ENCODE measurements at places on chromosomes 1 and 21.

- DNase-seq = no peak
Measured at GRCh38 chr21:21547368-21547953, 549.3 kb downstream of the NCAM2 start.

GRCh38 chr1:22876359-22877111, 96.1 kb downstream of the LACTBL1 start:
- no peak for DNase-seq

- no peak for DNase-seq
Measured at GRCh38 chr1:152182431-152182830, 23.4 kb upstream of the RPTN start.

DNA sequence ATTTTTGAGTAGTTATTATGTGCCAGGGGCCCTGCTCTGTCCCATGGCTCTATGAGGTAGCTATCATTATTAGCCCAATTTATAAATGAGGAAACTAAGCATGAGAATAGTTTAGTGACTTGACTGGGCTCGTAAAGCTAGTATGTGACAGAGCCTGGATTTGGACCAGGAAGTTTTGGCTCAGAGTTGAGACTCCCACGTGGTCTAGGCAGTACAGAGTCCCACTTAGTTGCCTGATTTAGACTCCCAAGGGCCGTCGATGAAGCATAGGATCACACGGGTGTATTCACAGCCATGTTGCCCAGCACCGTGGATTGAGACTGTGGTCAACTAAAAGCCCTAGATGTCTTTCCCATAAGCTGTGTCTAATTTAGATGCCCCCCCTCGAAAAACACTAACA, 81.7 kb downstream of the DDX20 start:
- no peak for DNase-seq

GRCh38 chr1:152049291-152050083, 12.7 kb upstream of the S100A11 start:
- no peak for DNase-seq

GRCh38 chr1:223620297-223620897, 45.1 kb downstream of the CAPN8 start:
- DNase-seq = no peak

GRCh38 chr1:4468386-4468785, 186.0 kb upstream of the AJAP1 start:
- no peak for DNase-seq

- no peak for DNase-seq
Measured at GRCh38 chr1:165897326-165898303, 70.2 kb downstream of the UCK2 start.

DNA sequence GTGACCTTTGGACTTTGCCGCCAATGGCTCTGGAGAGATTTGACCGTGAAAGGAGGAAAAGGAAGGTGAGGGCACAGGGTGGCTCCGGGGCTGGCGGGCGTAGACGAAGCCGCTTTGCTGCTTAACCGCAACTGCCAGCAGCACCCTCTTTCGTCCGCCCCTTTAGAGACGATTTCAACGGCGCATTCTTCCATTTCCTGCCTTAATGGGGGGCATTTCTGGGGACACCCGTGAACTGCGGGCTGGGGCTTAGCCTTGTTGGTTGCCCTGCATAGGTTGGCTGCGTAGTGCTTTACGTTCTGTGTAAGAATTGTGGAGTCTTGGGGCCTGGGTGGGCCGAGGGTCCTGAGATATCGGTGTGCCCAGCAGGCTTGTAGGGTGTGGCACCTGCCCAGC, 6.7 kb upstream of the NPHP4 start:
- DNase-seq = no peak

- no peak for DNase-seq
Measured at GRCh38 chr1:157004327-157004726, 41.2 kb downstream of the ARHGEF11 start.

DNA sequence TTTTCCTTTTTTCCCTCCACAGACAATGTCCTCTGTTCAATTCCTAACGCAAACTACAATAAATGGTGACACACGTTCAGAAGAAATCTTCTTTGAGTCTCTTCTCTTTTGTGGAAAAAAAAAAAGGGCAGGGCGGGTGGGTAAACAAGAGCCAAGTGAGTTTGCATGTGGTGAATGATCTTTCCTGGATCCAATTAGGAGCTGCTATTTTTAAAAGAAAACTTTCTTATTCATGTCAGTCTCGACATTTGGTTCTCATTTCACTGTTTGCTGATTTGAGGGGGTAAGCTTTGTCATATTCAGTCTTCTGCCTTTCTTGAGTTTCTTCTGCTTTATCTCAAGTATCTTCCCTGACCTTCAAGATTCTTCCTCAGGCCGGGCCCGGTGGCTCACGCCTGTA, 29.2 kb upstream of the KIF1B start:
- DNase-seq = no peak

GRCh38 chr1:76601465-76601864, 265.8 kb upstream of the ST6GALNAC5 start:
- no peak for DNase-seq

GRCh38 chr1:218297867-218298266, 12.8 kb downstream of the RRP15 start:
- DNase-seq = no peak

- DNase-seq = no peak
Measured at GRCh38 chr1:153113416-153113815, at the start of gene SPRR2F. TSS of gene SPRR2F (minus strand) at chr1:153113516. CDS start at chr1:153112733, 783 bp downstream.

DNA sequence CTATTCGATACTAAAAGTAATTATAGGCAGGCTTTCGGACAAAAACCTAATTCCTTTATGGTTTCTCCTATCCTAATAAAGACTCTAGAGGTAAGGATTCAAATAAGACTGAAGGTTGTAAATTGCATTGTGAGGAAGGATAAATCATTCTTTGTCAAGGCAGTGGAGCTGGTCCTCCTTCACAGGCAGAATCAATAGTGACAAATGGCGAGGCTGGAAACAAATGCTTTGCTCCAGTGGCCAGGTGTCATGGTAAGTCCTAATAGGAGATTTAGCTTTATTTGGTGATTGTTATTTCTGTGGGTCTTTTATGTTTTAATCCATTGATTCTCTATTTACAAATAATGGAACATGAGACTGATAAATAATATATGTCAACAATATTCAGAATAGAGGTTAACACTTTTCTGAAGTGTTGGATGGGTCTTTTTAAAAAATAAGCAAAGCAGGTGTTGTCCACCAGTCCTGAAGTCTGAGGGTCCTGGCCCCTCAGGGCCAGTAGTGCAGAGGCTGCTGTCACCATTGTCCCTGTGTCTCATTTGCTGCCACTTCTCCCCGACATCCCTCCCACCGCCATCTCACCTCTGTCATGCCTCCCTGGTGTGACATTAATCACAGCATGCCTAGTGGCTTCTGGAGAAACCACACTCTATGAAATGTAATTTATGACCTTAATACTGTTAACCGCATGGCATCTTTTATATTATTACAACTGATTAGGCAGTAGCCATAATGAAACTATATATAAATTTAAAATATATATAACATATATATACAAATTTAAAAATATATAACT, 120.9 kb upstream of the MAGI3 start:
- DNase-seq = no peak

DNA sequence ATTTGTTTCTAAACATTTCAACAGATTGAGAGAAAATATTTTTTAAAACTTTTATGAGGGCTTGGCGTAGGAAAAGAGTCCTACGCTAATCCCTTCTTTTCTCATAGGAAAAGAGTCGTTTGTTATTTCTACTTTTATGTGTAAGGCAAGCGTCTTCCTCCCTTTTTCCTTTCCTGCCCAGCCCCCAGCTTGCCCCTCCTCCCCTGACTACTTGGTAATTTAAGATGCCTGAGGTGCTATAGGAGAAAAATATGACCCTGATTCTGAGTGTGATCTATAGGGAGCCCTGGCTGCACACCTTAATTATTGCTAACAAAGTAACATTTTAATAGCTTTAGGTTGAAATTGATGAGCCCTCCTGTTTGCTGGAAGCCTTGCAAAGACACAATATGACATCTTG, 373.6 kb downstream of the PBX1 start:
- DNase-seq = no peak

DNA sequence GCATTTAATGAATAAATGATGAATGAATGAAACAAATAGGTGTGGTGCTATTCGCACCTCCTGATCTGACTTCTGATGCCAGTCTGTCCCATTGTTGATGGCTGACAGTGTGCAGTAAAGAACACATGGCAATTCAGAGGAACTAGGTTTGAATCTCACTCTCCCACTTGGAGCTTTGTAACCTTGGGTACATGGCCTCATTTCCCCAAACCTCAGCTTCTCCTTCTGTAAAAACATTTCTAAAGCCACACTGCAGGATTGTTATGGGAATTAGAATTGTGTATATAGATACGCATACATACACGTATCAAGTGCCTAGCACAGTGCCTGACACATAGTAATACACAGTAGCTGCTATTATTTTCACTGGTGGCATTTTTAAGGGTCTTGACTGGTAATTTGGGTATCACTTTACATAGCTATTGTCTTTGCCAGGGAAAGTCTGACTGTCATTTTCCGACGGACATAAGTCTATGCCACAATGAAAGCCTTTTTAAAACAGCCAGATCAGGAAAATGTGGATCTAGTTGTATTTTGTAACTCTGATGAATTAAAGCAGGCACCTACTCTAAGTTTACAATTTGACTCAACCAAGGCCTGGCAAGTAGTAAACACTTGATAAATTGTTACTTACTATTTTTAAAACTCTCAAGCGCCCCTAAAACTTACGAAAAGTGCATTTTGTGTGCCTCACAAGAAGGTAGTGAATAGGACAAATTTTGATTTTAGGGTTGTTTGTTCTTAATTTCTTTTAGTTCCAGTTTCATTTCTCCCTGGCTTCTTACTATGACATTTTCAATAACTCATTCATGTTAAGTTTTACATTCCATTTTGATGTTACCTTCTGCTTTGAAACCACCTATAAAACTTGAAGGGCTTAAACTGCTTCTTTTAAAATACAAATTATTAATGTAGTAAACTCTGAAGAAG, 164.4 kb downstream of the SDCCAG8 start:
- no peak for DNase-seq

DNA sequence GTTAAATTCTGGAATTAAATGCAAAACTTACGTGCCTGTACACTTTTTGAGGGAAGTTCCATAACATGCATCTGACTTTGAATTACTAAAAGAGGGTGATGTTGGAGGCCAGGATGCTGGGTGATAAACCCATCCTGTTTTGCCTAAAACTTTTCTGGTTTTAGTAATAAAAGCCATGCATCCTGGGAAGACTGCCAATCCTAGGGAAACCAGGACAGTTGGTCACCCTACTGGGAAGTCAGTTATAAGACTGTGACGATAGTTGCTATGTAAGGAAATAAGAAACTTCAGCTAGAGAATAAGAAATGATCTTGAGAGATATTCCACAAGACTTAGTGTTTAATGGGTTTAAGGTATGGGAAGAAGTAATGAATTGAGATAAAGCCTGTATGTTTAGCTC, 336.6 kb upstream of the LYPLAL1 start:
- DNase-seq = no peak

GRCh38 chr21:30479259-30479658, 908 bp downstream of the KRTAP19-1 start:
- no peak for DNase-seq

DNA sequence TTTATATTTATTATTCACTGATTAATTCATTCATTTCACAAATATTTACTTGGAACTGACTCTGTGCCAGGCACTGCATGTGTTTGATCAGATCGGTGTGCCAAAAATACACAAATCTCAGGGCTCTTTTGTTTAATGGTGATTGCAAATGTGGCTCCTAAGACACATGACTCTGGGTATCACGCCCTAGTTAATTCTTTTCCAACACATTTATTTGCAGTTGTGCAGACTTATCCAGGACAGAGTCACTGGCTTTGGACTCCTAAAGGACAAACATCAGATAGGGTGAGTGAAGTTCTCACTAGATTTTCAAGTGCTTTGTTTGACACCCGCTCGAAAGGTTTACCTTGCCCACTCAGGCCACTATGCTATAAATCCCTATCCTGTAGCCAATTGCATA, 335.5 kb downstream of the BARHL2 start:
- DNase-seq = no peak

DNA sequence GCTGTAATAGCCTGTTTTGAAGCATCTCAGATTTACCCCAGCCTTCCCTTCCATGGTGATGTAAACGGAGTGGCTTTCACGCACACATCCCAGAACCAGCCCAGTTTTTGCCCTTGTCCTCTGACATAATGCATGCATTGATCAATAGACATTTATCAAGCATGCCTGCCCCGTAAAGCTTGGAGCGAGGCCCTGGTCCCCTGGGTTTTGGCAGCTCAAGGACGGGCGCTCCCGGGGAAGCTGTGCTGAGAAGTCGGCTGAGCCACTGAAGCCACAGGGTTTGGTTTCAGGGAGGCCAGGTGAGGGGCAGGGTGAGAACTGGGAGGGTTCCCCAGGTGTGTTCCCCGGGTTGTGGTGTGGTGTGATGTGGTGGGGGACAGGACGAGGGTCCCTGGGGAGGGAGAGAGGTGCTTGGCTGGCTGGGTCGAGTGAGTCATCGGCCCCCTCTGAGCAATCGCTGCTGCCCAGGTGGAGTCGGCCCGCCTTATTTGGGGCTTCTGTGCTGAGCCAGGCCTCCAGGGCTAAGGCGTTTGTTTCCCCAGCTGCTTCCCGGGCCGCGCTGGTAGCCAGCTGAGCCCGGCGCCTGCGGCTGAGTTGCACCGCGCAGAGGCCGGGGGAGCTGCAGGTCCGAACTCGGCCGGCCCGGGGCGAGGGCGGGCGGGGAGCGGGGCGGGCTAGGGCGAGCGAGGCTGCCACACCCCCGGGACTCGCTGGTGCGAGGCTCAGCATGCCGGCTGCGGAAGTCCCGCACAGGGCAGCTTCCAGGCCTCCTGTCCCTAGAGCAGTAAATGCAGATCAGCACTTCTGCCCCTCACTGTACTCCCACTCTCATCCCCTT, 23.6 kb downstream of the ATP2B4 start:
- peak; percentile 77 for DNase-seq

All from natural killer cell treated with Interleukin-12 subunit alpha and Interleukin-12 subunit beta and Interleukin-15 and Interleukin-18, amount 100 ng/mL, for 72 hours (primary cell).